Endothelial cell of umbilical vein (primary cell): ENCODE measurements at places on chromosomes 5 and 9. TPM values are rescaled to one million over a fixed set of nuclear protein-coding genes. Genes with fewer than 3 reads are reported as not detected.

GRCh38 chr9:124210697-124211096 is 47.1 kb upstream of the NEK6 start:
- H3K36me3 ChIP-seq, result no peaks in the 10 kb centered on the region
- no peak overlapping the region for H3K4me3 ChIP-seq
- H3K4me1 ChIP-seq, result peaks cover 31% of the 10 kb centered on the region
- peaks cover 8% of the 10 kb centered on the region for H3K27me3 ChIP-seq
- no peak for DNase-seq

The PCA3 gene
- total RNA-seq, result 0.32 and 2.5 TPM in 2 replicates

The UBAP1 gene
- 38.0 and 38.8 TPM in 2 replicates for total RNA-seq

The LIFR gene
- 34.9 and 36.4 TPM in 2 replicates for total RNA-seq

DNA sequence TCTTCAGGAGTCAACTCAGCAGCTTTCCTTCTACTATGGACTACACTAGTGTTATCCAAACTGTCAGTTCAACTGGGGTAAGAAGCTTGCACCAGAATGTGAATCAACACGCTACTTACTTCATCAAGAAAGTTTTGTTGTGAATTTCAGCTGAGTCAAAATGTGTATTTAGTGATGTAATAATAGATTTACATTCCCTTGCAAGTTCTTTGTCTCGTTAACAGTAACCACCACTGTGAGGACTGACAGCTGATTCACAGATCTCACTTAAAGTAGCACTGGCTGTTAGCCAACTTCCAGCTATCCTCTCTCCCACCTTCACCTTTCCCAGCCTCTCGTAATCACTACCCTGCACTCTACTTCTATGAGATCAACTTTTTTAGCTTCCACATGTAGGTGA is 445.3 kb downstream of the NTRK2 start:
- no peaks in the 10 kb centered on the region for H3K4me1 ChIP-seq
- H3K27ac ChIP-seq, result no peak overlapping the region
- no peak overlapping the region for H3K4me3 ChIP-seq
- DNase-seq, result no peak
- no peaks in the 10 kb centered on the region for H3K36me3 ChIP-seq

DNA sequence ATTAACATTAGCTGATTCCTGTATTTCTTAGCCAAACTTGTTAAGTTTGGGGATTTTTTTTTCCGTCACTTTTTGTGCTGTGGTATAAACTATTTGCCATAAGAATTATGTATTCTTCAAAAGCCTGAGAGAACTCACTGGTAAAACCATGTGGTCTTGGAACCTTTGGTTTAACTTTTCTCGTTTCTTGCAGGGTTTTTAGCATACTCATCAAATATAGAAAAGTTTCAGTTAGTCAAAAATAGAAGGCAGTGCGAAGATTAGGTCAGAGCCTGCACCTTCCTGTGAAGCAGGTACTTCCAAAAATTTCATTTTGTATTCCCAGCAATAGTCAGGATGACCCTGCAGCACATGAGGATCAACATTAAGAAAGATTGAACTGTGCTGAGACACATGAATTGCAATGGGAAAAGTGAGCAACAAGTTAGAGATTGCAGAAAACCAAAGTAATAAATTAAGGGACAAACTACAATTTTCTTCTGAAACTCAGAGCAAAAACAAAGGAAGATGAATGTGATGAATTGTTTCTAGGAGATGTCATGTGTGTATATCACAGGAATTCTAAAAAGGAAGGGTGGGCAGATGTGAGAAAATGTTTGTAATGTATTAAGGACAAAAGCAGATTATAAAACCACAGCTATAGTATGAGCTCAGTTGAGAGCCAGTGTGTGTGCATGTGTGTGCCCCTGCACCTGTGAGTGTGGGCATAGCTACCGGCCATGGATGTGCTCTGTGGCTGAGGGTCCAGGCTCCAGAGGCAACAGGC is 102.2 kb downstream of the ANGPTL2 start:
- H3K36me3 ChIP-seq, result no peaks in the 10 kb centered on the region
- no peaks in the 10 kb centered on the region for H3K27me3 ChIP-seq
- H3K4me1 ChIP-seq, result no peaks in the 10 kb centered on the region
- no peak for DNase-seq

GRCh38 chr9:130482463-130482862 is 37.7 kb downstream of the ASS1 start:
- H3K4me1 ChIP-seq, result no peaks in the 10 kb centered on the region
- DNase-seq, result no peak
- H3K4me3 ChIP-seq, result no peak overlapping the region
- no peak overlapping the region for H3K27ac ChIP-seq
- no peaks in the 10 kb centered on the region for H3K27me3 ChIP-seq
- no peaks in the 10 kb centered on the region for H3K36me3 ChIP-seq

DNA sequence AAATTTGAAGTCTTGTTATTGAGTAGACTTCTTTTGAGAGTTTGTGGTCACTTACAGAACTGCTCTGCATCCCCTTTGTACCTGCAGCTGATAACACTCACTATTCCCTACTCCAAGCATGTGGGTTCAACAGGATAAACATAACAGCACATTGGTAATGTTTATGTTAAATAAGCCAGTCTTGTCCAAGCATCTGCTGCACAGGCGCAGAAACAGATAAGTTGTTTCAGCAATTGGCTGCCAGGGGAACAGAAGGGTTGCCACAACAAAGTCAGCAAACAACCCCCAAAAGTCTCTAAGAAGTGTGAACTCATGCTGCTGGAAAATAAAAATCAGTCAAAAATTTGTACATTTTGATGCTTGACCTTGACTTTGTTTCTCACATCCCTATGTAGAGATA is 174.6 kb downstream of the GDNF start:
- no peaks in the 10 kb centered on the region for H3K27me3 ChIP-seq
- H3K36me3 ChIP-seq, result no peaks in the 10 kb centered on the region

DNA sequence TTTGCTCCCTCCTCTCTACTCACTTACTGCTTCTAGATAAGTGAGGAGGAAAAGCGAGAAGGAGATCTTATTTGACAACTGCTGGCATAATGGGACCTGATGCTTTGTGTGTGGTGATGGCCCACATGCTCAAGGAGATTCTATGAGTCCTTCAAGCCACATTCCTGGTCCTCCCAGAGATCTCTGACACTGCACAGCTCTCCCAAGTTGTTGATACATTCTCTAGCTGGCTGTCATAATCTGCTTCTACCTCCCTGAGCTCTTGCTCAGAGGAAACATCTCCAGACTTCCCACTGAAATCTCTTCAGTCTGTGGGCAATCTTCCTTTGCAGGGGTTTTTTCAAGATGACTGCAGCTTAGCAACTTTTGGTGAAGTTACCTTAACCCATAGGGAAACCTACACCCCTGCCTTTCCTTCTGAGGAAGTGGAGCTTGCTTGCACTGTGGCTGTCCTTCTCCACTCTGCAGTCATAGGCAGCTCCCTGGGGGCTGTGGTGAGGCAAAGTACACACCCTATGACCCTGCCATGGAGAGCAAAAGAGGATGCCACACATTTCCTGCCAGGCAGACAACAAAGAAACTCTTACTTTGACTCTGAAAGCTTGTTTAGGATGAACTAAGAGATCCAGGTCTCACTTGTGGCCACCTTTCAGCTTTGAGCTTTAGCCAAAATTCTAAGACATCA is 163.8 kb downstream of the TMEM38B start:
- DNase-seq, result no peak
- H3K36me3 ChIP-seq, result no peaks in the 10 kb centered on the region
- no peak overlapping the region for H3K4me3 ChIP-seq
- no peaks in the 10 kb centered on the region for H3K4me1 ChIP-seq
- no peaks in the 10 kb centered on the region for H3K27me3 ChIP-seq
- H3K27ac ChIP-seq, result no peak overlapping the region

The GAS1 gene
- 0.15 and 0.18 TPM in 2 replicates for total RNA-seq

- no peaks in the 10 kb centered on the region for H3K27me3 ChIP-seq
- H3K36me3 ChIP-seq, result no peaks in the 10 kb centered on the region
These were observed 208.8 kb upstream of the IRX2 start for GRCh38 chr5:2960294-2960693.

GRCh38 chr9:105062222-105062855 is 134.4 kb upstream of the ABCA1 start:
- DNase-seq, result no peak
- H3K4me3 ChIP-seq, result no peak overlapping the region
- H3K27ac ChIP-seq, result no peak overlapping the region
- no peaks in the 10 kb centered on the region for H3K4me1 ChIP-seq
- H3K27me3 ChIP-seq, result no peaks in the 10 kb centered on the region

The ADRB2 gene
- total RNA-seq, result 0.60 and 0.86 TPM in 2 replicates

DNA sequence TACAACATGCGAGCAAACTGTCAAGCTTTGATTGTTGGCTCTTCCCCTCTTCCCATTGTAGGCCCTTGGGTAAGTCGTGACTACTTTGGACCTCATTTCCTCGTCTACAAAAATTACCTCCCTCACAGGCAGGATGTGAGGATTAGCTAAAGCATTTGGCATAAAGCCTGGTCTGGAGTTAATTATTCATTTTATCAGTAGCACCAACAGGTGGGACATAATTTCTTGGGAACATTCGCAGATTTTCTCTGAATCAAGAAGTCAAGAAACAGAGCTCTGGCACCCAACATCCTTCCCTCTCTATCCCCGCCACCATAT is 39.9 kb upstream of the SEMA6A start:
- no peaks in the 10 kb centered on the region for H3K4me1 ChIP-seq
- H3K27me3 ChIP-seq, result no peaks in the 10 kb centered on the region
- H3K36me3 ChIP-seq, result no peaks in the 10 kb centered on the region
- DNase-seq, result no peak

GRCh38 chr5:16774806-16775205 is 158.0 kb upstream of the RETREG1 start:
- no peaks in the 10 kb centered on the region for H3K27me3 ChIP-seq
- H3K4me3 ChIP-seq, result no peak overlapping the region
- DNase-seq, result peak; percentile 69
- H3K4me1 ChIP-seq, result peaks cover 7% of the 10 kb centered on the region

DNA sequence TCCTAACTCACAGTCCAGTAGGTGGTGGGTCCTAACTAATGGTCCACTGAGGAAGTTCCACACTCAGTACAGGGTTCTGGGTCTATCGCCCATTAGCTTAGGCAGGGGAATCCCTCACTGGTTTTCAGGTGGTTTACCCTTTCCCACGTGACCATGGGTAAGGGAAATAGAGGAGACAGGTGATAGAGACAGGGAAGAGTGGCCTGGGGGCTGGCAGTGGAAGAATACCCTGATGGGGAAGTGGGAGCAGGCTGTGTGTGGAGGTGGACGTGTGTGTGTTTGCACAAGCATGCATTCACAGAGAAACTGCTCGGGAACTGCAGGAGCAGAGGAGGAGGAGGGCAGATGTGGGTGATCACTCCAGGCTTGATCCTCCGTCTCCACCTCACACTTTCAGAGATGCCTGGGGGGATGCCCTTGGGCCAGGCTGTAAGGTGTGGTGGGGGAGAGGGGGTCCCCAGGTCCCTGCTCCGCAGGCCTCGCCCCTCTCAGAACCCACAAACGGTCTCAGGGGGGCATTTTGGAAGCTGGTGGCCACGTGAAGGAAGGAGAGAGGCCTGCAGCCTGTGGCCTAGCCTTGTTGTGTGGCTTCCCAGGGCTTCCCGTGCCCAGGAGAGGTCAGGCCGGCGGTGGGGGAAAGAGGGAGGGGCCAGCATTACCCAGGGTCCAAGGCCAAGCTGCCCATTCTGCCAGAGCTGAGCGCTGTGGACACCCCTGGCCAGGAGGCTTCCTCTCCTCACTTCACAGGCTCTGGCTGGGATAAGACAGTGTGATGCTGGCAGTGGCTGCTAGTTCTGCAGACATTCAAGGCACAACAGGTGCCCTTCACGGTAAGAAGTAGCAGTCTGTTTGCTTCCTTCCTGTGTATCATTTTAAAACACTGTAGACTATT is 80.0 kb downstream of the OTULIN start:
- no peak for DNase-seq
- H3K4me1 ChIP-seq, result peaks cover 12% of the 10 kb centered on the region
- H3K36me3 ChIP-seq, result no peaks in the 10 kb centered on the region
- no peak overlapping the region for H3K27ac ChIP-seq
- no peaks in the 10 kb centered on the region for H3K27me3 ChIP-seq

DNA sequence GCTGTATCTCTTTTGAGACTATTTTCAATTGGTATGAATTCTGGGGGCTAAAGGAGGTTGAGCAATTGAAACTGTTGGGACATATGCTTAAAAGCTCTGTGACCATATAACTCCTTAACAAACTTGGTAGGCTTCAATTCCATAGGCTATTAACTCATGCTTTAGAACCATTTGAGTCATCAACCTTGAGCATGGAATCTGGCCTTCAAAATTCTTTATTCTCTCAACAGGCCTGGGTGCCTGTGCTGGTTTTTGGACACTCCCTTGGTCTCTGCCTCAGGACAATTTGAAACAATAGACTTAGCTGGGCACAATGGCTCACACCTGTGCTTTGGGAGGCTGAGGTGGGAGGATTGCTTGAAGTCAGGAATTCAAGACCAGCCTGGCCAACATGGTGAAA is 61.4 kb upstream of the EPB41L4A start:
- DNase-seq, result no peak
- H3K36me3 ChIP-seq, result no peaks in the 10 kb centered on the region
- no peaks in the 10 kb centered on the region for H3K27me3 ChIP-seq

The LCP2 gene
- not detected in 2 replicates for total RNA-seq

DNA sequence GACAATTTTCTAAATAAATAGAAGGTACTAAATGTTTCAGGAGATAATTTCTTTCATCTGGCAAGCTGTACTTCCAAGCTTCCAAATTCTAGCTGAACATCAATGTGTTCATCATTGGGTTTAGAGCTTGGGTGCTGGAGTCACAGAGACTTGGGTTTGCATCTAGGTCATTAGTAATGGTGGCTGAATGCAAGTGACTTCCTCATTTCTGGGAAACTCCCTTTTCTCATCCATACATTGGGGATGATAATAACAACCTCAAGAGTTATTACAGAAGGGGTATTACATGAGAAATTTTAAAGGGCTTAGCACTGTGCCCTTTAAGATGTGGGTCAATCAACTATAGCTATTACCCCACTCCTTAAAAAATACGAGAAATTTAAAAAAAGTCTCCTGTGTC is 41.1 kb upstream of the KLF4 start:
- H3K4me1 ChIP-seq, result no peaks in the 10 kb centered on the region
- no peak for DNase-seq
- H3K27me3 ChIP-seq, result no peaks in the 10 kb centered on the region

- no peaks in the 10 kb centered on the region for H3K4me1 ChIP-seq
- H3K36me3 ChIP-seq, result no peaks in the 10 kb centered on the region
- peaks cover 2% of the 10 kb centered on the region for H3K27me3 ChIP-seq
- H3K27ac ChIP-seq, result no peak overlapping the region
- DNase-seq, result peak; percentile 21
- no peak overlapping the region for H3K4me3 ChIP-seq
These were observed 16.6 kb upstream of the HEMGN start for GRCh38 chr9:97954550-97954989.

The C9orf153 gene
- 0.66 TPM in 1 of 2 replicates, not detected in the other for total RNA-seq

GRCh38 chr5:561408-561807 is 37.2 kb upstream of the SLC9A3 start:
- H3K27me3 ChIP-seq, result peaks cover 8% of the 10 kb centered on the region
- H3K4me1 ChIP-seq, result no peaks in the 10 kb centered on the region
- H3K4me3 ChIP-seq, result no peak overlapping the region
- H3K36me3 ChIP-seq, result no peaks in the 10 kb centered on the region

The FAXDC2 gene
- total RNA-seq, result 5.8 and 8.3 TPM in 2 replicates

The TAS2R1 gene
- not detected in 2 replicates for total RNA-seq

DNA sequence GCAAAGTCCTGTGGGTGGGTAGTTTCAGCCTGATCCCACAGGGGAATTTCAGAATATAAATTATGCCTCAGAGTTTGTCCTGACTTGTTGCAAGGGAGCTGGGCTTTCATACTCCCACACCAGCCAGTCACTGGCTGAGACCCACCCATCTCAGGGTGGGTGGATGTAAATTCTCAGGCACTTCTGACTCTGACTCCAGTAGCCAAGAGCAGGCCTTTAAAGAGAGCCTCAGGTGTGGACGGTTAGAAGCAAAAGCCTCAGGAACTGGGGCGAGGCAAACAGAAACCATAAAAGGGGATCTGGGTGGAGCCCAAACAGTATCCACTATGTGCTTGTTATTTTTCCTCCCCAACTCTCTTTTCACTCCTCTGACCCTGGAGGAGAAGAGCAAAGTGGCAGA is 28.6 kb upstream of the FBXW11 start:
- no peak overlapping the region for H3K27ac ChIP-seq
- no peak for DNase-seq
- H3K36me3 ChIP-seq, result no peaks in the 10 kb centered on the region
- H3K27me3 ChIP-seq, result peaks cover 5% of the 10 kb centered on the region
